Forelimb muscle (tissue), 1 donor: ENCODE measurements at places on chromosomes 5 and 9.

- DNase-seq = no peak
Observed at GRCh38 chr9:93372391-93372790, 79.1 kb upstream of the FAM120A start.

DNA sequence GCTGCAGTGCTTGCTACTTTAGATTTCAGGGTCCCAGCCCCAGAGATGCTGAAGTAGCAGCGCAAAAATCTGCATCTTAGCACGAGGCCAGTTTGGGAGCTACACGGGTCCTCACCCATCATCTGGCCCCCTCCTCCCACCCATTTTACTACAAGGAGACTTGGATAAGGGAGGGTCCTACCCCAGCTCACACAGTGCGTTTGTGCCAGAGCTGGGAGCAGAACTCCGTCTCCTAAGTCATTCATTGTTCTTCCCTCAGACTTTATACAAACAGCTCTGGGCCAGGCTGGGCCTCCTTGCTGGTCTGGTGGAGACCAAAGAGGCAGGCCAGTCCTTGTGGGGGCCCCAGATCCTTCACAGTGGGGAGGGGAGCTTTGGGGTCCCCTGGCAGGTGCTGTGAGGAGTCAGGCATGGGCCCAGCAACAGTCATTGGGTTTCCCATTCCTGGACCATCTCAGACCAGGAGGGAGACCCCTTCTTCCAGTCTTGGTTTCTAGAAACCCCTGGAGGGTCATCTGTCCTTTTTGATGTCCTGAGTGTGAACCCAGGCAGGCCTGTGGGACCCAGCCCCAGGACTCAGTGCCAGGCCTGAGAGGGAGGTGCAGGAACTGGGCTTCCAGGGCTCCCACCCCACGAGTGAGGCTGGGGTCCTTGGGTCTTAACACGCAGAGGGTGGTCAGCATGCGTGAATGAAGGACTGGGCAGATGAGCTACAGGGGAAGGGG lies 2.3 kb upstream of the IL17B start:
- no peak for DNase-seq

- no peak for DNase-seq
Observed at GRCh38 chr5:100448111-100448528, 87.1 kb upstream of the FAM174A start.

DNA sequence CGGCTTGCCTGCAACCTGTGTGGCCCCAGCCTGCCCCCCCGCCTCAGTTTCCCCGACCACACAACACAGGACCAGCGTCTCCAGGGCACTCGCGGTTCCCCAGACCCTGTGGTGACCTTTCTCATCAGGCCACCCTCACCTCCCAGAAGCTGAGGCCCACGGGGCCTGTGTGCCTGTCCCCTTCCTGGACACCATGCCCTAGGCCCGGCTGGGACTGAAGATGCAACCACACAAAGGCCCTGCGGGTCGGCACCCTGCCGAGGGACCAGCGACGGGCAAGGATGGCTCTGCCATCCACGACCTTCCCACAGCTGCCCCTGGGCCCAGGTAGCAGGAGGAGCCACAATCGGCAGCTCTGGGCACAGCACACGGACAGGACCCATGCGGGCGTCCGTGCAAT lies 34.8 kb downstream of the SLC12A7 start:
- no peak for DNase-seq
